CD4-positive, alpha-beta T cell treated with Interleukin-1 beta for 1 hour (primary cell): ENCODE measurements at places on chromosomes 5 and 9.

DNA sequence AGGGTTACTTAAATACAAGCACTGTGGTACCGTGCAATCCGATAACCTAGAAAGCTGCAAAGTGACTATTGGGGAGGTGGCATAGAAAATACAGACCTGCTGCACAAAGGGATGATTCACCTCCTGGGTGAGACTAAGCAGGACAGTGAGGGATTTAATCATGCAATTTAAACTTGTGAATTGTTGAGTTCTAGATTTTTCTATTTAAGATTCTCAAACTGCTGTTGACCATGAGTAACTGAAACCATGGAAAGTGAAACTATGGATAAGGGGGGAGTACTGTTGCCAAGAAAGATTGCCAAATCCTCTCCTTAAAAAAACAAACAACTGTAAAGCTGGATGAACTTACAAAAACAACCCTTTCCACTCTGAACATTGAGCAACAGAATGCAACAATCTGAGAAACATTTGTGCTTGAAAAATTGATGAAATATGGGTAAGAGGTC, 61.5 kb upstream of the NUDT12 start:
- no peak for DNase-seq

- DNase-seq: no peak
Measured at GRCh38 chr5:145852990-145853389, 17.8 kb upstream of the PRELID2 start.

DNA sequence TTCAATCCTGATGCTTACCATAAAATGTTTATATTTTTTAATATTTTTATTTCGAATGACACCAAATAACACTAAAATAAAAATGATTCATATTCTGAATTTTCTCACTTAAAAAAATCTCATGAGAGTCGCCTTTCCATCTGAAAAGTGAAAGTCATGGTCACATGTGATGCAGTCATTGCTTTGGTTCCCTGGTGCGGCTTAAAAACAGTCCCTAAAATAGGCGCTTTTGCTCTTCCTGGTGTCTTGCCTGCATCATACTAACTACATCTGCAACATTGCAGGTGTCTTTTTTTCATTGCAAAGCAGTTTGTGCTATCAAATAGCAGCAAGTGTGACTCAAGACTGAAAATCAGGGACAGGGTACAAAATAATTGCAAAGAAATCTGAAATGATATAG, 185.2 kb upstream of the NREP start:
- no peak for DNase-seq

GRCh38 chr5:141982626-141983025, 13.7 kb downstream of the RNF14 start:
- DNase-seq: no peak

DNA sequence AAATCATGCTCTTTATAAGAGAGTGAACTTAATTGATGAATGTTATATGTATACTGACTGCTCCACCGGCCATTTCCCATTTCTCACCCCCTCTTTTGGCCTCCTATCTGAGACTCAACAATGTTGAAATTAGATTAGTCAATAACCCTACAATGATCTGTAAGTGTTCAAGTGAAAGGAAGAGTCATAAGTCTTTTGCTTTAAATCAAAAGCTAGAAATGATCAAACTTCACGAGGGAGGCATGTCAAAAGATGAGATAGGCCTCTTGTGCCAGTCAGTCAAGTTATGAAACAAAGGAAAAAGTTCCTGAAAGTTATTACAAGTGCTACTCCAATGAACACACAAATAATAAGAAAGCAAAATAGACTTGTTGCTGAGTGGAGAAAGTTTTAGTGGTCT, 83.1 kb downstream of the NLN start:
- no peak for DNase-seq

DNA sequence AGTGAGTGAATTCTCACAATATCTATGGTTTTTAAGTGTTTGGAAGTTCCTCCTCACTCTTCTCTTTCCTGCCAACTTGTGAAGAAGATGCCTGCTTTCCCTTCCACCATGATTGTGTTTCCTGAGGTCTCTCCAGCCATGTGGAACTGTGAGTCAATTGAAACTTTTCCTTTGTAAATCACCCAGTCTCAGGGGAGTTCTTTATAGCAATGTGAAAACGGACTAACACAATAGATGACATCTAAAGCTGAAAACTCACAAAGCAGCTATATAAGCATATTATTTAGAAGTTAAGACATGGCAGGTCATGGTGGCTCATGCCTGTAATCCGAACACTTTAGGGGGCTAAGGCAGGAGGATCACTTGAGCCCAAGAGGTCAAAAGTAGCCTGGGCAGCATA, 130.2 kb downstream of the ARRDC3 start:
- DNase-seq: no peak

GRCh38 chr9:8143677-8144076, 344.1 kb upstream of the DMAC1 start:
- no peak for DNase-seq

GRCh38 chr5:154863291-154864080, 5.1 kb downstream of the CNOT8 start:
- no peak for DNase-seq

DNA sequence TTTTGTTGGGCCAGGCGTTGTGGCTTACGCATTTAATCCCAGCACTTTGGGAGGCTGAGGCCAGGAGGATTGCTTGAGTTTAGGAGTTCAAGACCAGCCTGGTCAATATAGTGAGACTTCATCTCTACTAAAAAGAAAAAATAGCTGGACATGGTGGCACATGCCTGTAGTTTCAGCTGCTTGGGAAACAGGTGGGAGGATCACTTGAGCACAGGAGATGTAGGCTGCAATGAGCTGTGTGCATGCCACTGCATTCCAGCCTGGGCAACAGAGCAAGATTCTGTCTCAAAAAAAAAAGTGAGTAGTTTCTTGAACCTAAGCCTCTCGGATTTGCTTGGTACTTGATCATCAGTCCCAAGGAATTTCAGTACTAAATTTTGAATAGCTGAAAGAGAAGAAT, 26.9 kb downstream of the G3BP1 start:
- no peak for DNase-seq

DNA sequence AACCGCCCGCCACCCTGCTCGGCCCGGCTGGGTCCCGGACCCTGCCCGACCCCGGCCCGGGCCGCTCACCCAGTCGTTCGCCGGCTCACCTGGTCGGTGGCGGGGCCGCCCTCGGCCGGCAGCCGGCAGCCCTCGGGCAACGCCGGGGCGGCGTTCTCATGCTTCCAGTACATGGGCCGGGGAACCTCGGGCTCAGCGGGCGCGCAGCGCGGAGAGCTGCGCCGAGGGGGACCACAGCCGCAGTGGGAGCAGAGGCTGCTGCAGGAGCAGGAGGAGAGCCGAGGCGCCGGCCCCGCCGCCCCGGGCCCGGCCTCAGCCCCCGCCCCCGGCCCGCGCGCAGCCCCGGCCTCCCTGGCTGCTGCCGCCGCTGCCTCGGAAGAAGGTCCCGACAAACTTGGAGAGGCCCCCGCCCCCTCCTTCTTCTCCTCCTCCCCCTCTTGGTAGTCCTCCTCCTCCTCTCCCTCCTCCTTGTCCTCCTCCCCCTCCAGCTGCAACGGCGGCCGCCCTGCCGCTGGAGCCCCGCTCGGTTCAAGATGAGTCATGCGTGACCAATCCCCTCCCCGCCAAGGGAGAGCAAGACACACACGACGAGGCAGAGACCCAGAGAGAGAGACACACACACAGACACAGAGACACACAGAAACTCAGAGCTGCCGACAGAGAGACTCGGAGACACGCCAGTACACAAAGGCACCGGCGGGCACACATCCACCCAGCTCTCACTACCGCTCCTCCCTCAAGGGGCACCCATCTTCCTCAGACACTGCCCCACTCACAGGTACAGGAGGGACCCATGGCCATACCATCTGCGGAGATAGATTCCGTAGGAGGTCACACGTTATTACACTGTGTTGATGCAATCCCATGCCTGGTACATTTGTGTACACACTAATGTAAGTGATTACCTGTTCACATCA, at the start of gene LHX6:
LHX6 (minus strand) TSS at position 390 of the 917 bp plus-strand sequence; CDS start at position 173, 217 bp downstream.
- no peak for DNase-seq

- no peak for DNase-seq
Measured at GRCh38 chr5:119276978-119277377, 78.8 kb upstream of the TNFAIP8 start.

DNA sequence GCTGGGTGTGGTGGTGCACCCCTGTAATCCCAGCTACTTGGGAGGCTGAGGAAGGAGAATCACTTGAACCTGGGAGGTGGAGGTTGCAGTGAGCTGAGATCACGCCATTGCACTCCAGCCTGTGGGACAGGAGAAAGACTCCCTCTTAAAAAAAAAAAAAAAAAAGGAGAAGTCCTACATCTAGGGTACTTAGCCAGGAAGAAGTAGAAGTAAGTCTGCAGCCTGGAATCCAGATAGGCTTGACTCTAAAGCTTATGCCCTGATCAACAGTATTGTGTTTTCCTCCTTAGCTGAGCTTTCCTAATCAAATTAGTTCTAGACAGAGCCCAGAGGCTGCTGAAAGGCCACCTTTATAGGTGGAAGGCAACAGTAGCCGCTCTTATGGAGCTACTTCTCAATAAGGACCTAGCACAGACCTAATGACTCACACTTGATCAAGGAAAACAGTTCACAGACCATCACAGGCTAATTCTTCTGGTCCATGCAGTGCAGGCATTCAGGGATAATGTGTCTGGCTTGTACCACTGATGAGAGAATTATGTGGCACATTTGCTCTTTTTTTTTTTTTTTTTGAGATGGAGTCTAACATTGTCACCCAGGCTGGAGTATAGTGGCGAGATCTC, 105.5 kb upstream of the KLF4 start:
- DNase-seq: no peak

DNA sequence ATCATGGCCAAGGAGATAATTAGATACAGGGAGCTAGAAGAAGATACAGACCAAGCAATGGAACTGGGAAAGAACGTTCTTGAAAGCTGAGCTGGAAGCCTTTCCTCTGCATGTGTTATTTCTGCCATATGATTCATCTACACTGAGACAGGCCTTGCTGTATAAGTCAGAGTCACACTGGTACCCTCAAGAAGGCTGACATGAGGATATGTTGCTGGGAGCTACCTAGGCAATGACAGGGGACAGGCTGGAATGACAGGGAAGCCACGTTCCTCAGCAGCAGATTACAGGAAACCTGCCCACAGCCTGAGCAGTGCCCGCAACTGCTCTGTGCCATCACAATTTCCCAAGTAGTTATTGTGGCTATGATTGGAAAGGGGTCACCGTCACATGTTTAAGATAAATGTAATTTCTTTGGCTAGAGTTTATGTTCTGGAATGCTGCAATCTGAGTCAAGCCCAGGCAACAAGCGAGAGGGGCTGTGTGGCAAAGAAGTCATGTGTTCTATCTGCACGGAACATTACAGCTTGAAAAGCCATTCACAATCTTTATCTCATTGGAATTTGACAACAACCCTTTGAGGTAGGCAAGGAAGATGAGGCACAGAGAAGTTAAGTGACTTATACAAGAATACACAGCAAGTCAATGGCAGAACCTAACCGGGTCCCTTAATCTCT, 108.2 kb downstream of the TTLL11 start:
- no peak for DNase-seq

- peak; percentile 29 for DNase-seq
Measured at GRCh38 chr5:157269165-157269671, 3.3 kb downstream of the CYFIP2 start.

DNA sequence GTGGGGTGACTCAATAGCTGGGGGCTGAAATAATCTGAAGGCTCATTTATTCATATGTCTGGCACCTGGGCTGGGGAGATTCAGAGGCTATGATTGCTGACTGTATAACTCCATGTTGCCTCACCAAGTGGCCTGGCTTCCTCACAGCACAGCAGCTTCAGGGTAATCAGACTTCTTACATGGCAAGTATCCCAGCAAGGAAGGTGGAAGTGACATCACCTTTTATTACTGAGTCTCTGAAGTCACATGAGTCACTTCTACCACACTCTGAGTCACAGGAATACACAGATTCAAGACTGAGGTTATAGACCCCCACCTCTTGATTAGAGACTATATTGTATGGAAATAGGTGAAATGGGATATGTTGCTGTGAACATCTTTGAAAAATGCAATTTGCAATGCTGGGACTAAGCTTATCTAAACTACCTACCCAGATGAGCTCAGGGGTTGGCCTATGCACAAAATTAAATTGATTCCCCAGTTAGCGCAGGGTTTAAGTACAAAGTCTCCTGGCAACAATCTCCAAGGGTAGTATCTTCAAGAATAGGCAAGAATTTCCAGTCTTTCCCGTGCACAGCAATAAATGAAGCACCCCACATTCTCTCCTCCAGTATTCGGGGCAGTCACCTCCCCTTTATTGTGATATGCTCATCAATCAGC, 553.1 kb downstream of the LRRC70 start:
- no peak for DNase-seq

DNA sequence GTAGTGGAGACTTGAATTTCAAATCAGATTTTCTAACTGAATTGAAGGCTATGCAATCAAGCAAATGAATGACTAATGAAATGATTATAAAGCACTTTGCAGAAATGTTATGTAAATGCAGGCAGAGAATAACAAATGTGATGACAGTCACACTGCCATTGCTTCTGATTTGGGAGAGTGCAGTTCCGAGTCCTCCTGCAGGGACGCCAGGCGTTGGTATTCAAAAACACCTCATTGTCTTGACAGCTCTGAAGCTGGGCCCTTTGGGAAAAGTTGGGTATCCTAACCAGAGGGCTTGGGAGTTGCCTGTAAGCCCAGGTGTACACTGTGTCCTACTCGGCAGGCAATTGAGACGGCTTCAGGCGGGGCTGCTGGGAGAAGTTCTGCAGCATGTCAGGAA, 57.9 kb downstream of the C5orf15 start:
- DNase-seq: no peak

GRCh38 chr5:60520451-60521227, 179.3 kb downstream of the DEPDC1B start:
- DNase-seq: no peak

- no peak for DNase-seq
Measured at GRCh38 chr5:67073045-67073680, 123.4 kb downstream of the CD180 start.

DNA sequence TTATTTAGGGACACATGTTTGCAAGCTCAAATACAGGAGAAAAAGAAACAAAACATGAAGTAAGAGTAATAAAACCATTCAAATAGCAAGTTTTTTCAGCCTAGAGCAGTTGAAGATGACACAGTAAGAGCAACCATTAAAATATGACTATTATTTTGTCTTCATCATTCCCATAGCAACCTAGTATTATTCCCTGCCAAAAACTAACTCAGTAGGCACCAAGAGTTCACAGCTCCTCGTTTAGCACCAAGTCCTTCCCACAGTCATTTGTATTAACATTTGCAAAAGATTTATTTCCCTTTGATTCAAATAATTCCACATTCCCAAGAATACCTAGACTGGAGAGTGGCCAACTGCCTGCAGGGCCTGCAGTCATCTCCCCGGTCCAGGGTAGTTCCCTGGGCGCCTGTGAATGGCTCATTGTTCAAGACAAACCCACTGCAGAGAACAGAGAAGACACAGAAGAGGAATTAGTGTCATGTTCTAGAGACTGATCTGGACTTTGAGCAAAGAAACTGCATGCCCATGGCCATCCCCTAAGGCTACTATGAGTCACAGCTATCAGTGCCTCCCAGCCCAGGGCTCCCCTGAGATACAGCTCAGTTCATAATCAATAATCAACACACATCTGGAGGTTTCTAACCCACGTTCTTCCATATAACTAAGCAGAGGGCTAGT, 139.1 kb upstream of the MAP3K1 start:
- no peak for DNase-seq

GRCh38 chr5:79963261-79964061, 27.6 kb downstream of the MTX3 start:
- no peak for DNase-seq

GRCh38 chr9:110029956-110030480, 177.9 kb downstream of the C9orf152 start:
- DNase-seq: no peak

GRCh38 chr9:32783168-32783891, at the start of gene TMEM215:
TSS of gene TMEM215 (plus strand) at chr9:32783540. CDS start at chr9:32784184, 644 bp downstream.
- DNase-seq: no peak
